ENCODE measurements at places on chromosomes 2 and 18.
A peak's percentile ranks its signal among the peaks of the same experiment; 100 is the strongest.

DNA sequence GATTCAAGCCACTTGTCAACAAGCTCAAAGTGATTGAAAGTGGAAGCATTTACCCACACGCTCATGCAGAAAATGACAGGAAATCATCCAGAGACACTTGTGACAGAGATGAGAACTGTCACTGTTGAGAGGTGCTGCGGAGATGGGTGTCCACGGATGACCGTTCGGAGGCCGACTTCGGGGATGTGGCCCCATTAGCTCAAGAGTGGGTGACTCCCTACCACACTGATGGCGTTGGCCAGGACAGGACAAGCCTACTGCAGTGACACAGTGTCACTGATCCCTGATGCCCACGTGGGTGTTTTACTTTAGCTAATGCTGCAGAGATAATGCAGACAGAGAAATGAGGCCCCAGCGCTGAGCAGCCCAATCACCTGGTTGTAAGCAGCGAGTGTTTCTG is 81.5 kb upstream of the YWHAQ start:
- peak; percentile 18 for DNase-seq

GRCh38 chr2:10933700-10934225 is 22.0 kb downstream of the KCNF1 start:
- no peak for DNase-seq

- peak; percentile 33 for DNase-seq
Observed at GRCh38 chr18:3097082-3097481, 84.1 kb upstream of the LPIN2 start.

DNA sequence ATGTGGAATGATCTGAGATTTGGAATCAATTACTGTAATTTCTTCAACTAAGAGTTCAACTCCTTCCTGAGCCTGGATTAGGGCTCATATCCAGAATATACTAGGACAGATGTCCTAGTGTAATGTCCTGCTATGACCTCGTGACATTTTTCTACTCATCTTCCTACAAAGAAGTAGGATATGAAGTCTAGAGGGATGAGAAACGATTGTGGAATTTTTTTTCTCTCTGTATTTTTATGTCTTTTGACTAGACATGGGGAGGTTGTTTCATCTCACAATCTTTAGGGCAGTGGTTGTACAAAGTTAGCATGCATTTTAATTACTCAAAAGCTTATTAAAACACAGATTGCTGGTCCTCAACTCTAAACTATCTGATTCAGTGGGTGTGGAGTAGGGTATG is 203.0 kb downstream of the PARD3B start:
- DNase-seq, result no peak

DNA sequence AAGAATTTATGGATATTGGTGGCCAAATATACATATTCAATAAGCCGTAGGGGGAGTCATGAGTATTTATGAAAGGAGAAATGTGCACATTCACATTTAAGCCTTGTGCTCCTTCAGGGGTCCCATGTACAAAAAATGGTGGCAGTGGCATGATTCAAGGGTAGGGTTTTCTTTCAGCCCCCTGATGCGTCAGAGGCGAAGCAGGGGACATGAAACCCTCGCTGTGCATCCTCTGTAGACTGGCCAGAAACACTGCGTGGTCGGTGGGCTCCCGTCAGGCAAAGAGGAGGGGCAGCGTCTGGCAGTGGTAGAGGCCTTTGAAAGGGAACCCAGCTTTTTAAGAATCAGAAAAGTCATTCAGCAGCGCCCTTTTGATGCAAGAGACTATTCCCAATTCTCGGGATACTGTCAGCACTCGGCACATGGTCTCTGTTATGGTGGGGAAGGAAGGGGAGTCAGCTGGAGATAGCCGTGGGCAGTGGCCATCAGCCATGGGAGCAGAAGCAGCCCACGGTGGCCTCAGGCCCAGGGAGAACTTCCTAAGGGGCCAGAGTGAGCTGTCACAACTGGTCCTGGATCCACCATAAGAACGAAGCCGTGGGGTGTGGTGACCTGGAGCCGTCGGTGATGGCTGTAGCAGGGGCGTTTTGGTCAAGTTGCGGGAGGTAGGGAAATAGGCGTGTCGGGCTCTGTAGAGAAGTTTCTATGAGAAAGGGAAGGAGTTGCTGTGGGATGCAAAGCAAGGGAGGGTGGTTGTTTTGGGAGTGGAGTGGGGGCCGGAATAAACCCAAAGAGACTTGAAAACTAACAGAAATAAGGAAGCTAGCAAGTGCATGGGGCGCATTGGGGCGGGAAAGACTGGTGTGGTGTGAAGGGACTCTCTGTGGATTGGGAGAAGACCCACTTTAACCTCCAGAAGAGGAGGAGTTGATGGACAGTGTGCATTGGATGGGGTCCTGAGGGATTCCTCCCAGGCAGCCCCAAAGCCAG is 95.6 kb downstream of the SH3BP4 start:
- DNase-seq, result no peak

DNA sequence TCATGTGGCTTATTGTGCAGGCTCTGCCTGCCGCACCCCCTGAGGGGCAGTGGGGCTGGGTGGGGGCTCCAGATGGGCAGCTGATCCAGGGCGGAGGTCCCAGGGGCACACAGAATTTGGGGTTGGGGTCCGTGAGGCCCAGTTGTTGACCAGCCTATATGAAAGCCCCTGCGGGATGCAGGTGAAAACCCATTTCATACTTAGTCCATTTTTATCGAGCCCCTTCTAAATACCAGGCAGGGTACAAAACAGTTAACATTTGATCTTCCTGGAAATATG is 30.6 kb downstream of the MYO7B start:
- no peak for DNase-seq

DNA sequence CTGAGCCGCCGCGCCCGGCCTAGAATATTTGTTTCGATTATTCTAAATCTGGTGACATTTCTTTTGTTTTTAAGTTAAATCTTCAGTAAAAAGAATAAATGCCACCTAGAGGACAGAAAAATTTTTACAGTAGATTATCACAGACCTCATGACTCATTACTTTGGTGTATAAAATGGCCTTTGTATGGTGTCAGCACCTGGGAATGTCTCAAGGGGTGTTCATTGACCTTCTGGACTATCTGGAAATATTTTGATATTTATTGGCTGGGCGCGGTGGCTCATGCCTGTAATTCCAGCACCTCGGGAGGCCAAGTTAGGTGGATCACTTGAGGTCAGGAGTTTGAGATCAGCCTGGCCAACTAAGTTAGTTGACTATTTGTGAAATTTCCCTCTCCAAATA is 30.3 kb upstream of the SLC30A6 start:
- peak; percentile 28 for DNase-seq

DNA sequence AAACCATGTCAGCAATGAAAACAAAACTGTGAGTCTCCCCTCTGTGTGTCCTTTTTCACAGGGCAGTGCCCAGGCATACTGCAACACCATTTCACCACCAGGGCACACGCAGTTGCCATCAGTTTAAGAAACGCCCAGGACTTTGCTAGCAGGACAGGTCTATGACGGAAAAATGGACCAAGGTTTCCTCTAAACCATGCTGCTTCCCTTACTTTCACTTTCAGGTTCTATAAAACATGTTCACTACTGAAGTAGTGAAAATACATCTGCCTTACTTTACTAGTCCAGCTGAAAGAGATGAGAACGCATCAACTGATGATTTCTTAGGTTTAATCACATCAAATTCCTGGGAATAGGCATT is 110.5 kb downstream of the TCF4 start:
- DNase-seq, result no peak

GRCh38 chr18:72811047-72811446 is 56.7 kb downstream of the NETO1 start:
- no peak for DNase-seq

DNA sequence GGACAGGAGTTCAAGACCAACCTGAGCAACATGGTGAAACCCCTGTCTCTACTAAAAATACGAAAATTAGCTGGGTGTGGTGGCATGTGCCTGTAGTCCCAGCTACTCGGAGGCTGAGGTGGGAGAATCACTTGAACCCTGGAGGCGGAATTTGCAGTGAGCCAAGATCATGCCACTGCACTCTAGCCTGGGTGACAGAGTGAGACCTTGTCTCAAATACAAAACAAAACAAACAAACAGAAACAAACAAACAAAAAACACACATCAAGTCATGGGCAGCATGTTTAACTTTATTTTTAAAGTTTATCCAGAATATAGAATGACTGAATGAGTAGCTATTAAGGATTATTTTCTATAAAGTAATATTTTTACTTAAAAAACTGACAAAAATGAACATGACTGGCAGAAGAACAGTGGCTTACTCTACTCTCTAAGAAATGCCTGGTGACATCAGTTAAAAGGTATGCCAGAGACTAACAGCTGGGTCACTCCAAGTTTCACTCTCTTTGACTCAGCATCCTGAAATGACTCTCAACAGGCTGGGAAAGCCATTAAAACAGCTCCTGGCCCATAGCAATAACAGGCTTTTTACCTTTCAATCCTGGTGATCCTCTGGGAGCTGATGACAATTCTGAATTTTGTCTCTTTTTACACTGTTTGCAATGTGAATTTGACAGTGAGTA is 281.6 kb upstream of the STON1 start:
- DNase-seq, result no peak

DNA sequence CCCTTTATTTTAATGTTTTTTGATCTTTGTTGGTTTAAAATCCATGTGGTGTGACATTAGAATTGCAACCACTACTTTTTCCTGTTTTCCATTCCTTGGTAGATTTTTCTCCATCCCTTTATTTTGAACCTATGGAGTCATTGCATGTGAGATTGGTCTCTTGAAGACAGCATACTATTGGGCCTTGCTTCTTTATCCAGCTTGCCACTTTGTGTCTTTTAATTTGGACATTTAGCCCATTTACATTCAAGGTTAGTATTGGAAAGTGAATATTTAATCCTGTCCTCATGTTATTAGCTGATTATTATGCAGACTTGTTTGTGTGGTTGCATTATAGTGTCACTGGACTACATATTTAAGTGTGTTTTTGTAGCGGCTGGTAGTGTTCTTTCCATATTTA is 782.9 kb downstream of the SLC4A3 start:
- no peak for DNase-seq

- DNase-seq, result no peak
Observed at GRCh38 chr2:128490321-128490720, 171.7 kb upstream of the HS6ST1 start.

DNA sequence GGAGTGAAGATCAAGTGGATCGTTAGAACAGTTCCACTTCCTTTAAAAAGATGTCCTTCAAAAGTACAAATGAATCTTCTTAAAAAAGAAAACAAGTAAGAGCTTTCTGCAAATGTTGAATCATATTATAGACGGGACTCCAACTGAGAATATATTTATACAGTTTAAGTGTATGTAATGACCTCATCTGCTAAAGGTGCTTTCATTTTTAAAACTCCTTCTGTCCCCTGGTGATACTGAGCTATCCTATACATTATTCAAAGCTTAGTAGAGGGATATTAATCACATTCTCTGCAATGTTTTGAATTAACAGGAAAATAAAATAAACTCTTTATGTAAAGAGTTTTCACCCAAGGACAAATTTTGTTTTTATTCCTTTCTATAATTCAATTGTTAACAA is 420.7 kb upstream of the SLC8A1 start:
- no peak for DNase-seq

GRCh38 chr2:10982931-10983701 is 71.4 kb downstream of the KCNF1 start:
- DNase-seq, result no peak

GRCh38 chr2:224813578-224813977 is 97.4 kb upstream of the CCDC195 start:
- DNase-seq, result no peak

- DNase-seq, result no peak
Observed at GRCh38 chr2:101175991-101176390, 24.8 kb upstream of the TBC1D8 start.

GRCh38 chr2:45707006-45707405 is 55.5 kb downstream of the PRKCE start:
- DNase-seq, result no peak

GRCh38 chr2:217954469-217954868 is 48.3 kb downstream of the TNS1 start:
- DNase-seq, result no peak

DNA sequence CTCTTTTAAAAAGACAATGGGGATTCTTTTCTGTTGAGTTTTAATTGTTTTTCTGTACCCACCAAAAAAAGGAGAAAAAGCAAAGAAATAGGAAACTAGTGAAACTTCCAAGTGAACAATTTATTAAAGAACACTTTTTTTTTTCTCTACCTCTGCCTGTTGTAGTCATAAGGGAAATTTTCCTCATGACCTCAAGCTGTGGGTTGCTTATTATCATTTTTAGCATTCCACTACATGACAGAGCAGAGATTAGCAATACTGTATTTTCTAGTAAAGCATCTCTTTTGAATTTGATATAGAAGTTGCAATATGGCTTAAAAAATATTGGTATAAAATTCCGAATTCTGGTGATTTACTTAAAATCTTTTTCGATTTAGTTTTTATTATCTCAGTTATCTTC is 87.9 kb upstream of the LRRTM1 start:
- DNase-seq, result no peak

- DNase-seq, result peak; percentile 12
Observed at GRCh38 chr2:236180831-236181453, 12.8 kb upstream of the GBX2 start.

GRCh38 chr2:240426845-240427721 is 8.4 kb upstream of the GPC1 start:
- no peak for DNase-seq

GRCh38 chr18:42087876-42088275 is 132.8 kb downstream of the PIK3C3 start:
- DNase-seq, result no peak

DNA sequence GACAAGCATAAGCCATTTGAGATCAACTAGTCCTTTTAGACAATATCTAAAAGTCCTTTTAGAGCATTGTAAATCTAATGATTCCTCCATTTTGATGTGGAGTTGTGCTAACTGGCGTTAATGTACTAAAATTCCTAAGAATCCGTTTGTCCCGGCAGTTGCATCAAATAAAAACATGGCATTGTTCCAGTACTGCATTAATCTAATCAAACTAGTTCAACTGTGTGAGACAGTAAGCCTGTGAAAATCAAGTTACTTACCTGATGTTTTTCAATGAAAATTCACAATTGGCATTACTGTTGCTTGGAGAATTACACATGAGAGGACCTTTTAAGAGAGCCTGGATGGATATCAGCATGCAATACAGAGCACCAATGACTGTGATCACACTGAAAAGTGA is 13.3 kb downstream of the TM4SF20 start:
- DNase-seq, result no peak

DNA sequence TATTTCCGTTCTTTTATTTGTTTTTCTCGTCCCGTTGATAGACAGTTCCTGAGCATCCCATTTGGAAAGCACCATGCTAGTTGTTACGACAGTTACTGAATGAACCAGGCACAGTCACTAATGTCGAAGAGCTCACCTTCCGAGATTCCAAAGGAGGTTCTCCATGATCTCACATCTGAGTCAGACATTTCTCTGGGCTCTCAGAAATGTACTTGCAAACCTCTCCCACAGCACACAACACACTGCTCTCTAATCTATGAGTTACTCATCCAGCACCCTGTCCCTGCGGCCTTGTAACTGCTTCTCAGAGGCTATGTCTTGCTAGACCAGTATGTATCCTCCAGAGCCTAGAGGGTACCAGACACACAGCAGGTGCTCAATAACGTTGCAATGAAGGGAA is 174.7 kb downstream of the DNER start:
- no peak for DNase-seq
